Esophagus mucosa (tissue), 1 donor: ENCODE measurements at places on chromosomes 16 and 17. TPM values are rescaled to one million over a fixed set of nuclear protein-coding genes. Genes with fewer than 3 reads are reported as not detected.

DNA sequence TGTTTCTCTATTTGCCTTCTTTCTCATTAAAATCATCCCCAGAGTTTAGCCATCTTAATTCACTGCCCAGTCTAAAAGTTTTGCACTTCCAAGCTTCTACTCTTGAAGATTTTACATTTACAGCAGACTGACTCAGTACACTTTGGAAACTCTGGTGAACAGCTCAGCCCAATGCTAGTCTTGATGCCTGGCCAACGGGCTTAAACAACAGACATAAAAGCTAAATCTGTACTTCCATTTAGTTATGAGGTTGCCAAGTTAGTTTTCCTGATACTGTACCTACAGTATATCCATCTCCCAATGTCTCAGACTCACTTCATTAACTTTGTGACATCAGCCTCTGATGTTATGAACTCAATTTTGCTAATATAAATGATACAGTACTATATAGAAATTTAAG is 891.8 kb upstream of the SOX9 start:
- no peak for ATAC-seq

Gene SYNGR3
- total RNA-seq, result 0.16 TPM

DNA sequence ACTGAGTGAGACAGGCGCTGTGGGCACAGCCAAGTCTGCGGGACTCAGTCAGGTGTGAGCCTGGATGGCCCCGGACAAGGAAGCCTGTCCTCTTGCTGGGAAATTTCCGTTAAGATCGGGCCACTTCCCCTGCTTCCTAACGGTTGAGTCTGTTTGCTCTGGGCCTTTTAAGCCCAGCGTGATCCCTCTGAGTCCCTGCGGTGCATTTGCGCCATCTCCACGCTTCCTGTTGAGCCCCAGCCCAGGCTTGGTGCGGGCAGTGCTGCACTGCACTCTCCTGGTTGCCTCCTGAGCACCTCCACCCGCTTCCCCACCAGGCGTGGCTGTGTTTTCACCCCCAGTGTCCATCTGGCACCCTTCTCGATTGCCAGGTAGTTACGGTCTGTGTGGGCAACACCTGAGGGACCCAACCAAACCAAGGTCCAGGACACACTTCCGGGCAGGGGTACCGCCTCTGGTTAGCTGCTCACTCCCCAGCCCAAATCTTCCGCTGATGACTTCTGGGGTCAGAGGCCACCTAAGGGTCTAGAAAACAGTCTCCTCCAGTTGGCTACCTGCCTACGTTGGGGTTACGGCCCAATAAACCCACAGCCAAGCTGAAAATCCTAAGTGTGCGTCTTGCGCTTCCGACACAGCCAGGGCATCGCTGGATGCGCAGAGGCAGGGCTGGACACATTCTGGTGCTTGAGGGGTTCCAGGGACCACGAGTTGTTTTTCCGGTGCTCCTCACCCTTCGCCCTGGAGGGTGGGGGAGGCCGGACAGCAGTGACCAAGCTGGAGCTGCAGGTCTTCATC is 1.4 kb upstream of the SLC25A10 start:
- peak; percentile 6 for ATAC-seq

Gene TVP23A
- not detected for total RNA-seq

DNA sequence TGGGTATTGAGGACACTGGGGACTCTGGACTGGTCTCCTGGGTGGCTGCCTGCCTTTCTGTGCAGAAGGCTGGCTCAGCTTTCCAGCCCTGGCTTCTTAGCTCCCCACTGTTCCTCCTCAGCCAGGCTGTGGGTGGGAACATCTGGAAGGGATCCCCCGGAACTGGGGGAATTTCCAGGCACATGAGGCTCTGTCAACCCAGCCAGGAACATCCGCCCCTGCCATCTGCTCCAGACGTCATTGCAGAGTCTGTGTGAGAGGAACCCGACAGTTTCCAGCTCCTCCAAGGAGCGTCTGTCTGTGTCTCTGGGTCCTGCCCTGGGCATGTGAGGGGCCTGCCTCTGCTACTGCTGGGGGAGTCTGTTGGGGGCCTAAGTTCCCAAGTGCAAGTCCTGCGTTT is 36.2 kb upstream of the CRHR1 start:
- peak; percentile 10 for ATAC-seq

DNA sequence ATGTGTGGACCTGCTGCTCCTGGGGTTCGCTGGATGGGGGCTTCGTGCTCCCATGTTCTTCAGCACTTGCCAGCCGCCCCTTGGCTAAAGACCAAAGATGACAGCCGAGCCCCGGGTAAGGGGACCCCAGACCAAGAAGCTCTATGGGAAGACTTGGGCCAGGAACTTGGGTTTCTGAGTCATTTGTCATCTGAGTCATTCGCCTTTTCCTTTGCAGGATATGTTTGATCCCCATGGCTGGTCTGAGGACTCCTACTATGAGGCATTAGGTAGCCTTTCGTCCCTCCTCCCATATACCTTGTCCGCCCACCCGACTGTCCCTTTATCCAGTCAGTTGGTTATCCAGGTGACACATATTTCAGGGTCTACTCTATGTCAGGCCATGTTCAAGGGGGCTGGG is 17.7 kb upstream of the ITGB4 start:
- ATAC-seq, result no peak

DNA sequence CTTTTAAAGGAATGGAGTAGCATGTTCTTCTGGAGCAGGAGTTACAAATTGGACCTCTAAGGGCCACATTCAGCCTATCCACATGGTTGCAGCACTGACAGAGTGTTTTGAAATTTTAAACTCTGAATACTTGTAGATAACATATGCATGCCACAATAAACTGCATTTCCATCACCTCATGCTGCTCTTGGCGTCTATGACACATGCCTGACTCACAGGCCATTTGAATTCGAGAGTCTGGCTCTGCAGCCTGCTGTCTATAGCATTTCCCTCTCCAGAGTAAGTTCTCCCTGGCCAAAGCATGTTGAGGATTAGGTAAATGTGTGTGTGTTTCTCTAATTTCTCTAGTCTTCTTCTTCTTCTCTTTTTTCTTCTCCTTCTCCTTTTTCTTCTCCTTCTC is 28.7 kb upstream of the MYOCD start:
- ATAC-seq, result no peak

DNA sequence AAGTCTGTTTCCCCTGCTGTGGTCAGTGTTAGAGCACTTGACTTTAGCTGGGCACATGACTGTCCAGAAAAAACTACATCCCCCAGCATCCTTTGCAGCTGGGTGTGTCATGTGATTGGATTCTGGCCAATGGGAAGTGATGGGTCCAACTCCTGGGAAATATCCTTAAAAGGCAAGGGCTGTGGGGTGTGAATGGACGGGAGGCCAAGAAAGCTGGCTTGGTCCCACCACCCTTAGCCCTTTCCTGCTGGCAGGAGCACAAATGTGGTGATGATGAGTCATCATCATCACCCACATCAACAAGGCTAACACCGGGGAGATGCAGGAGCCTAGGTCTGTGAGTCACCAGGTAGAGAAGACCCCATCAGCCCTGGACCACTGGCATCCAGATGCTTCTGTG is 341.7 kb downstream of the C16orf95 start:
- ATAC-seq, result no peak

GRCh38 chr17:14296166-14296910 is 4.5 kb upstream of the HS3ST3B1 start:
- ATAC-seq, result no peak
